ENCODE measurements at places on chromosomes 2 and 18.

DNA sequence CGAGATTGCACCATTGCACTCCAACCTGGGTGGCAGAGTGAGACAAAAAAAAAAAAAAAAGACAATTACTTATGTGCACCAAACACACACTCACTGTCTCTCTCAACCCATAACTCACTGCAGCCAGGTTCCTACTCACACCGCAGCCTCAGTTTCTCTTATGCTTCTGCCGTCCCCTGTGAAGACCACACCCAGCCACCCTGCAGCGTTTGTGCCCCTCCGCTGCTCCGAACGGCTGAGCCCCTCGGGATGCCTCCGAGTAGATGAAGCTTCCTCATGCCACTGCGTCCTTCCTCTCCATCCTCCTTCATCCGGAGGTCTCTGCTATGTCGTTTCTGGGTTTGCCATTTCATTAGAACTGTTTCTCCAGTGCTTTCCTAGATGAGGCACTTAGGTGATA is 160.1 kb downstream of the TWIST2 start:
- no peak for DNase-seq

DNA sequence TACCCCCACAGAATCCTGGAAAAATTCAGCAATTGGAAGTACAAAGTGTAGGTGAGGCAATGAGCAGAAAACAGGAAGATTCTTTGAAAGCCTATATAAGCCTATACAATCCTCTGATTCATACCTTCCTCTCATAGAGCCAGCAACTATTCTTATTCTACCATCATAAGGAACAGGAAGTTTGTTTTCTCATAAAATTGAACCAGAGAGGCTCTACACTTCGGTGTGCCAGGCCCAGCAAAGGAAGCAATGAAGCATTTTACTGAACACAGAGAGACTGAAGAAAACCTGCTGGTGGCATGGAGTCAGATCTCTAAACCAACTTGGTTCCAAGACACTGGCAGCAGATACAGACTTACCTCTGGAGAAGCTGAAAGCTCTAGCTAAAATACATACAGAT is 18.7 kb downstream of the CASP8 start:
- DNase-seq: no peak

- no peak for DNase-seq
Measured at GRCh38 chr2:143525402-143525860, 396.2 kb downstream of the ARHGAP15 start.

DNA sequence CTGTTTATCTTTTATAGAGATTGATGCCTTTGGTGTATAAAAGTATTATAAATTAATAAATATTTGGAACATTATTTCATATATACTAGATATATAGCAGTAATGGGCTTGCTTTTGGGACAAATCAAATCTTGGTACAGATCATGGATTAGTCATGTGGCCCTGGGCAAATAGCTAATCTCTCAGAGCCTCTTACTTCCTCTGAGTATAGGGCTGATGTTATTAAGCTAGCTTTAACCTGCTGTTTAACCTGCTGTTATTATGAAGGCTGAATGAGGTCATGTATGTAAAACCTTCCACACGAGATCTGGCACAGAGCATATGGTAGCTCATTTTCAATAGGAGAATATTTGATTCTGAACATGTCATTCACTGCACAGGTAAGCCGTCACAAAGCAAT is 5.7 kb downstream of the ITGB6 start:
- no peak for DNase-seq

- DNase-seq: no peak
Measured at GRCh38 chr2:52879561-52879960, 888.0 kb upstream of the CHAC2 start.

- DNase-seq: no peak
Measured at GRCh38 chr2:3198119-3198518, 179.5 kb downstream of the EIPR1 start.

GRCh38 chr2:101307503-101307902 is 998 bp downstream of the RNF149 start:
- DNase-seq: no peak

DNA sequence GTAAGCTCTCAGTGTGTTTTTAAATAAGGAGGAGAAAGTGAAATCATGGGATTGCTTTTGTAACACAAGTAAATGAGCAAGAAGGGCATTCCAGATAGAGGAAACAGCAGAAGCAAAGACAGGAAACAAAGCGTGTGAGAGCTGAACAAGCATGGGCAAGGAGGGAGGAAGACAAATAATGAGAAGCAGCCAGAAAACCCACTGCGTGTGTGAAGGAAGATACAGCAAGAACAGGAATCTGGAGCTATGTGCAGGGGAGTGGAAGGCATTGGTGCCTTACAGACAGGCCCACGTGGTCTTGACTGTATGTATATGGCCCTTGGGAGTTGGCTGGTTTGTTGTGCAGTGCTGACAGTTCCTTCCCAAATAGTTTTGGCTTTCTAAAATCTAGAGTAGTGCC is 88.6 kb downstream of the AAK1 start:
- no peak for DNase-seq

GRCh38 chr2:138469411-138469810 is 32.2 kb upstream of the SPOPL start:
- DNase-seq: no peak

GRCh38 chr2:15776629-15776919 is 163.8 kb upstream of the MYCN start:
- DNase-seq: no peak

DNA sequence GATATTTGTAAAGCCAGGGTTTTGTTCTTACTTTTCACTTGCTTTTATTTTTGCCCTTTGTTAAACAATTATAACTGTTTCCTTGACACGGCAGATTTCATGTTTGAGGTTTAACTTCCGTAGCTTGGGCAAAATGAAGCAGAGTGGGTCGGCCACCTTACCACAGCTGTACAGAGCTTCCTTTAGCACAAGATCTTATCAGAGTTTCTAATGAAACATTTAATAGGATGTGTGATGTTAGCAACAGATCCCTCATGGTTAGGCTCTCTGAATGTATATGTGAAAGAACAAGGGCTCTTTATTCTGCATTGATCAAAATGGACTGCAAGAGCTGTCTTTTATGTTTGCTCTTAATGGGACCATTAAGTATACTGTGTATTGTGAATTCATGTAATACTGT is 22.3 kb downstream of the RNF125 start:
- DNase-seq: no peak

GRCh38 chr2:176960736-176961520 is 251.7 kb upstream of the HNRNPA3 start:
- no peak for DNase-seq

- no peak for DNase-seq
Measured at GRCh38 chr2:150610670-150611279, 123.3 kb upstream of the RND3 start.

GRCh38 chr2:226354434-226354833 is 445.2 kb downstream of the IRS1 start:
- DNase-seq: no peak

GRCh38 chr18:1020731-1021344 is 116.2 kb downstream of the ADCYAP1 start:
- DNase-seq: no peak

DNA sequence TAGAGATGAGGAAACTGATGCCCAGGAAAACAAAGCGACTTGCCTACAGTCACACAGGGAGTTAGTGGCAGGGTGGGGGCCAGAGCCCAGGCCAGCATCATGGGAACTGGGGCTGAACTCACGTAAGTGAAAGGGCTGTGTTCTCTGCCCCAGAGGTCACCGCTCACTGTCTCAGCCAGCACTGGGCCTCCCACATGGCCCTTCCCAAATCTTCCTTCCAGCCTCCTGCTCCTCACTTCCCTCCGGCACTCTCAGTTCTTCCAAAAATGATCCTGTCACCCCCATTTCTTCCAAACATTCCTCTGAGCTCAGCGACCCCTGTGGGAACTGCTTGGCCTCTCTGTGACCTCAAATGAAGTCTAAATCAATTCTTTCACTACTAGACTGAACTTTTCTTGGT is 90.5 kb upstream of the TMEM247 start:
- no peak for DNase-seq

DNA sequence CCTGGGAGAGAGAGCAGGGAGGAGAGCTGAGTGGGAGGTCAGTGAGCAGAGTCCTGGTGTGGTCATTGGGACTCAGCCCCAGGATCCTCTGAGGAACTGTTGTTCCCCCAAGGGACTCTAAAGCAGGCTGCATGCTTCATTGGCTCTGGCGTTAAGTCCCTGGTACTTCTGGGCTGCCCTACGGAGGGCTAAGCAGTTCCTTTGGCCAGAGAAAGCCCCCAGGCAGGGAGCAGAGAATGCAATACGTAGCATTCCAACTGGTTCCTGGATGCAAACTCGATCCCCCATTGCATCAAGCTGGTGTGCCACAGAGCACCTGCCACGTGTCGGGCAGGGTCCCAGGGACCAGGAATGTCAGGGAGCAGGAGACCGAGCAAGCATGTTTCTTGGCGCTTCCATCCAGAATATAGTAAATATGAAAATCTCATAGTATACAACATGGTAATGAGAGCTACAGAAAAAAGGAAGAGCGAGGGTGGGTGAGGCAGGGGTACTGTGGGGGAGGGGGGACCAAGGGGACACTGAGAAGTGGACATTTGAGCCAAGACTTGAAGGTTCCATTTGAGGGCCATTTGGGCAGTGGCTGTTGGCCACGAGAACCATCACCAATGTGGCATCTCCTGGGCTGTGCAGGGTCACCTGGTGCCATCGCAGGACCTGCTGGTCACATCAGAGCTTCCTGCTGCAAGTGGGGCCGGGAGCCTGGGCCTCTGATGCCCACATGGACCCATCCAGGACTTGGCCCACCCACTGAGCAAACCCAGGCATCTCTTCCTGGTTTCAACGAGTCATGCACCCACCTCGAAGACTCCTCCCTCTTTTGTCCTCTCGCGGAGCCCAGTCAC is 160.4 kb downstream of the ASB1 start:
- DNase-seq: no peak

DNA sequence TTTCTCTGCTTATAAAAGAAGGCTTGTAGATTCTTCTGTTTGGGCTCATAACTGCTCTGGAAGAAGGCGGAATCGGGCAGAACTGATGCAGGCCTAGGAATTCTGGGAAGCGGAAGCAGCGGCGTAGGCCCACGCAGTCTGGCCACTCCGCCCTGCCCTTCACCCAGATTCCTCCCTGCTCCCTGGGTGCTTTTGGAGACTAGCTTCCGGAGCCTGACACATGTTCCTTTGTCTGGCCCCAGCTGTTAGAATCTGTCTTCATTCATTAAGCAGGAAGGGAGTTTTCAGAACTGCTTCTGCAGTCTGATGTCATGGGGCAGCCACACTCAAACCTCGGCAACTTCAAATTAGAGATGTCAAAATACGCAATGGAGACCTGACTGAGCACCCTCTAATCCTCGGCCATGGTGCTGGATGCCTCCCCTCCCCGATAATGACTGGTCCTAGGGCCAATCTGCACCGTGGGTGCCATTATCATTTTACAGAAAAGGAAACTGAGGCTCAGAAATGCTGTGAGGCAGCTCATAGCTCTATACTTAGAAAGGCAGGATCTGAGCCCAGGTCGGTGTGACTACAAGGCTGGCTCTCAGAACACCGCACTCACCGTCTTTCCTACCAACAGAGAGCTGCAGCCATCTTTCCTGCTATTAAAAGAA is 275.7 kb downstream of the MYCN start:
- no peak for DNase-seq

DNA sequence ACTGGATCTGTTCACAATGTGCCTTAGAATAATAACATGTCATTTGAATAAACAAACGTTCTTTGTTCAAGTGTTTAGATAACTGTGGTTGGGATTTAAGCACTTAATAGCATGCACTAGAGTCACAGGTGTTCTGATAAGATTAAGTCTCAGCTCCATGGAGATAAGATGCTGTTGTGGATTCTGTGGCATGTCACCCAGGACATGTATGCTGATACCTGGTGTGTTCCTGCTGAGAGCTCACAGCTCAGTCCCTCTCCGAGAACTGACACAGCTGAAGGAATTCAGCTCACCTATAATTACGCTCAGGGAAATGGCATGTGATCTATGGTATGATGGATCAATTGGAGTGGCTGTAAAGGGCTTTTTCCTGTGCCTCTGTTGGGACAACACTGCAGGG is 75.4 kb upstream of the ST6GAL2 start:
- no peak for DNase-seq

DNA sequence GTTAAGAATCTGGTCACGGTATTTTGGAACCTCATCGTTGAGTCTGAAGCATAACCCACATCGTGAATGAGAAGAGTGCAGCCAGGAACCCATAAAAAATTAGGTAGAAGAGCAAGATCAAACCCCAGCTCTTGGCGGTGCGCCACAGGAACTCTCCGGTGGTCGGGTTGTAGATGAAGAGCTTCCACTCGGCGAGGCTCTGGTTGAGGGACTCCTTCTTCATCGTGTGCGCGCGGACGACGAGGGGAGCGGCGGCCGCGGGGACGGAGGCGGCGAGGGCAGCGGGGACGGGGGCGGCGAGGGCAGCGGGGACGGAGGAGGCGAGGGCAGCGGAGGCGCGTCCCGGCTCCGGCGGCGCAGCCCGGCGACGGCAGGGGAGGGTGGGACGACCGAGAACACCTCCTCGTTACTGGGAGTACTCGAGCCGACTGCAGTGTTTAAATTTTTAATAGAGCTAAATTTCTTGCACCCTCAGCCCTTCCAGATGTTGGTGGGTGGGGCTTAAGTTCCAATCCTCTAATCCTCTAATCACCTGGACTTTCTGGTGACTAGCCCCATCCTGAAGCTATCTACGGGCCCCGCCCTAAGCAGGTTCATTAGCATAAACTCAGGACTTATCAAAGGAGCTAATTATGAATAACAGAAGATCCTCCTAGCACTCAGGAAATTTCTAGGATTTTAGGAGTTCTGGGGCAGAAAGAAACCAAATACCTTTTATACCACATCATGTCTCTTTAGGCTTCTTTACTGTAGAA is 20.4 kb upstream of the PAPOLG start:
- no peak for DNase-seq

GRCh38 chr18:21509062-21509461 is 91.4 kb downstream of the ESCO1 start:
- DNase-seq: no peak

DNA sequence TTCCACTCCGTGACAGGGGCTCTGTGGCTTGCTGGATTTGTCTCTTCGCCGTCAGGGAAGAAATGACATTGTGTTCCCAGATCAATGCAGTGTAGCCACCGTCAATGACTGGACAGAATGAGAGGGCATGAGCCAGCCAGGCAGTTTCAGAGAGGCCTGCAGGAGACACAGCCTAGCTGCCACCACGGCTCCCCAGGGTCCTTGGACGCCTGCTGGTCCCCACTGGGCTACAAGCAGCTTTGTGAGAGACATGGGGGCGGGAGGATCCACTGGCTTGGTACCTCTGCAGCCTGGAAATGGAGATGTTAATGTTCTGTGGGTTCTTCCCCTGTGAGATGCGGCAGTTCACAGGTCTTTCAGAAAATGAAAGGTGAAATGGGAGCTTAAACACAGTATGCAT is 12.1 kb upstream of the AMER3 start:
- no peak for DNase-seq
